ENCODE measurements at places on chromosomes 12 and 14.

DNA sequence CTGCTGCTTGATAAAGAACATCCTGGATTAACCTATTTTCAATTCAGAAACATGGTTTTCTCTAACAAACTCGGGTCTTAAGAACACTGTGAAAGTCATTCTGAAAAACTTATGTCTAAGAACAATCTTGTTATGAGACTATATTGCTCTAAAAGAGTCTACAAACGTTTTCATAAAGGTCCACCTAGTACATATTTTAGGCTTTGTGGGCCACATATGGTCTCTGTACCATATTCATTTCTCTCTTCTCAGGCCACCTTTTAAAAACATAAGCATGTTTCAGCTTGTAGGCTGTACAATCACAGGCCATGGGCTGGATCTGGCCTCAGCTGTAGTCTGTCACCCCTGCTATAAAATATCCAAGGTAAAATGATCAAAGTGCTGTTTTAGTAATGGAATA lies 39.9 kb downstream of the PPP4R3A start:
- DNase-seq: no peak

DNA sequence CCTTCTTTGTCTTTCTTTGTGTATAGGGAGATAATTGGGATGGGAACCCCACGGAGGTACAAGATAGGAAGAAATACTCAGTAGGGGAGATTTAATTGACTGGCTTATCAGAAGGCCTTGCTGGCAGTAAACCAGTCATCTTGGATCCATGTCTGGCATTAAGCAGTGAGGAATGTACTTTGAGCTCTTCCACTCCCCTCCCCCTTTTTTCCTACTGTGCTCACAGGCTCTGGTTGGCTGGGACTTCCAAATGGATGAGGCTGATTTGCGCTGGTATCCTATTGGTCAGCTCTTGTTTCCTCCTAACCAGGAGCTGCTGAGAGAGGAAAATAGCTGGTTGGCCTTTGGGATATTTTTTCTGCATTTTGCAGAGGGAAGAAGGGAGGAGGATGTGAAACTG lies 24.7 kb downstream of the NGDN start:
- DNase-seq: no peak

GRCh38 chr14:73244541-73245290 lies 7.4 kb downstream of the PAPLN start:
- no peak for DNase-seq

GRCh38 chr14:59919570-59920377 lies at the start of gene LRRC9:
TSS of gene LRRC9 (plus strand) at chr14:59920144.
- no peak for DNase-seq

DNA sequence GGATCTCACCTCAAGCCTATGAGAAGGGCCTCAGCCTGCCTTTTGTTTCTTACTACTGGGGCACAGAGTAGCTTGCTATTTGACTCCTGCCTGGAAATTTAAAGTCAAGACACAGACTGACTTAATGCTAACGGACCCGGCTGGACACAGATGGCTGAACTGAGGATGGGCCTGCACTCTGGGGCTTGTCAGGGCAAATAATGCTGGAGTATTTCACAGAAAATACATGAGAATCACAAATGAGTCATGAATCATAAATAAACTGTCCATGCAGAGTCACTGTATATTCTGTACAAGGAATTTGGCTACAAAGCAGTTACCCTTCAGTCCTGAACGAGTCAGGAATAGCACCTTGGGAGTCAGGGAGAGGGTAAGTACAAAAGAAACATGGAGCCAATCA lies 683.2 kb upstream of the FOXG1 start:
- DNase-seq: no peak

DNA sequence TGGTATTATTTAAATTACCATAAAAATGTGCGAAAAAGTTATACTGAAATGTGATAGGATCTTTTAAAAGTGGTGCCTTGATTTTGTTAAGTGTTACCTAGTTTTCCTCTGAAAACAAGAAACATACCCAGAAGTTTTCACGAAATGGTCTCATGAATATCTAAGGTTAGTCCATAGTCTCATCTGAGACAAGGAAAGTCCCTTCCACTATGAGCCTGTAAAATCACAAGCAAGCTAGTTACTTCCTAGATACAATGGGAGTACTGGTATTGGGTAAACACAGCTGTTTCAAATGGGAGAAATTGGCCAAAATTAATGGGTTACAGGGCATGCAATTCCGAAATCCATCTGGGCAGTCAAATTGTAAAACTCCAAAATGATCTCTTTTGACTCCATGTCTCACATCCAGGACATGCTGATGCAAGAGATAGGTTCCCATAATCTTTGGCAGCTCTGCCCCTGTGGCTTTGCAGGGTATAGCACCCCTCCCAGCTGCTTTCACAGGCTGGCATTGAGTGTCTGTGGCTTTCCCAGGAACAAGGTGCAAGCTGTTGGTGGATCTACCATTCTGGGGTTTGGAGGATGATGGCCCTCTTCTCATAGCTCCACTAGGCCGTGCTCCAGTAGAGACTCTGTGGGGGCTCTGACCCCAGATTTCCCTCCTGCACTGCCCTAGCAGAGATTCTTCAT lies 271.4 kb downstream of the NAV3 start:
- DNase-seq: no peak

- no peak for DNase-seq
Measured at GRCh38 chr14:89771251-89771650, 183.3 kb downstream of the EFCAB11 start.

DNA sequence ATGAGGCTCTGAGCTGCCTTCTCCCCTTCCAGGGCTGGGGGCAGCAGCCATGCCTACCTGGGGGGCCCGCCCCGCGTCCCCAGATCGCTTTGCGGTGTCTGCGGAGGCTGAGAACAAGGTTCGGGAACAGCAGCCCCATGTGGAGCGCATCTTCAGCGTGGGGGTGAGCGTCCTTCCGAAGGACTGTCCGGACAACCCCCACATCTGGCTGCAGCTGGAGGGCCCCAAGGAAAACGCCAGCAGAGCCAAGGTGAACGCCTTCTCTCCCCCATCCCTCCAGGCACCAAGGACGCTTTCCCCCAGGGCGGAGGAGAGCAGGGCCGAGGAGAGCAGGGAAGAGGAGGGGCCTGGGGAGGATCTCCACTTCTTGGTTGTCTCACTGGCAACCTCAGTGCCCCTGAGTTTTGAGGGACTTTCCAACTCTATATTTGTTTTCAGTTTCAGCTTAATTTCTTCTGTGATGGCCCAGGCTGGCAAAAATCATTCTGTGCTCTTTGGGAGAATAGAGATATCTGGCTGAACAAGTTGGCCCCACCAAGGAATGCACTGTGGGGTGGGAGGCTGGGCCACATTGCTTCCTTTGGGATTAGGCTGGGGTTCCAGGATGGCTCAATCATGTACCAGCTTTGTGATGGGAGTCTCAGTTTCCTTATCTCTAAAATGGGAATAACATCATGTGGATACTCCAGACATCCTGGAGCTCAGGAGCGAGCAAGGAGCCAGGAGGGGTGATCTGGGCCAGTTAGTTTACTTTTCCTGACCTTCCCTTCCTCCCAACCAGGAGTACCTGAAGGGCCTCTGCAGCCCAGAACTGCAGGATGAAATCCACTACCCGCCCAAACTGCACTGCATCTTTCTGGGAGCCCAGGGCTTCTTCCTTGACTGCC lies 1.2 kb downstream of the KHNYN start:
- DNase-seq: peak; percentile 48

DNA sequence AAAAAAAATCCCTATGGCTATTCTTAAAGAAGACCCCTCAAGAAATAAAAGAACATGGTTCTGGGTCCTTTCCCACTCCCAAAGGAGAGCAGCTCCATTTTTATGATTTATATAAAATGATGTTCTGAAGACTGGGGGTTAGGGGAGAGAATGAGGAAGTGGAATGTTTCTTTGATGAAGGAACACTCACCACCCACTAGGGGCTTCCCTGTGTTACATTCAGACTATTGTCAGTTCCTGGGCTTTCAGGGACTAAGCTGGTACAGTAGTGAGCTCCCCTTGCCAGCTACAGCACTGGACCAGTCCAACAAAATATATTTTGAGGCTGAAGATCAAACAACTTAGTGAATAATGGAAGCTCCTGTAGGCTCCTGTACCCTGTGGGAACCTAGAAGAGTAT lies 98.9 kb downstream of the HMGA2 start:
- DNase-seq: no peak

DNA sequence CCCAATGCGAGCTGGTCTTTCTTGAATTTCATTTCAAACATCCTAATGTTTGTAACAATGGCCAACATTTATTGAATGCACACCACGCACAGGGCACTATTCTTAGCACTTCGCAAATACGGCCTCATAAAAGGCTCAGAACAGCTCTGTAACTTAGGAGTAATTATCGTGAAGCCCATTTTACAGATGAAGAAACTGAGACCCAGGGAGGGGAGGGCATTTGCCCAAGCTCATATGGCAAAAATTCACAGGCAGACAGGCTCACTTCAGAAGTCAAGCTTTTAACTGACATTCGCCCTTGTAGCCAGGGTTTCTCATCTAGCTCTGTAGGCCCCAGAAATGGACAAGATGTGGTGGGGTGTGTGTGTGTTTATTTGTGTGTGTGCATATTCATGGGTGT lies 60.3 kb upstream of the TBX3 start:
- DNase-seq: no peak

- DNase-seq: no peak
Measured at GRCh38 chr12:954741-955140, 5.2 kb upstream of the RAD52 start.

GRCh38 chr14:60235440-60235839 lies 13.6 kb upstream of the PPM1A start:
- DNase-seq: no peak

DNA sequence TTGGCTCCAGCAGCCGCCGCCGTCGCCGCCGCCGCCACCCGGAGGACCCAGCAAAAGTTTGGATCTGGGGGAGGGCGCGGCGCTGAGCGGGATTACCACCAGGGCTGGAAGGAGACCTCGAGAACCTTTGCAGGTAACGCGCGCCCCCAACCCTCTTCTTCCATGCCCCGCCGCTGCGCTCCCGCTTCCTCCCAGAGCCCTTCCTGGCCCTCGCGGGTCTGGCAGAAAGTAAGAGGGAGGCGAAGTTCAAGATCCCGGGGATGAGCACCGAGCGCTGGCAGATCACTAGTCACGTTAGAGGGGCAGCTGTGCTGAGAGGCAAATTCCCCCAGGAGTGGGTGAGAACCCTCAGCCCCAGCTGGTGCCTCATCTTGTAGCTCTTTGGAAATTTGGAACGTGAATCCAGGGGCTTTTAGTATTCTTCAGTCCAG lies 3.9 kb downstream of the FLRT2 start:
- no peak for DNase-seq
